GM04503 (cell line): ENCODE measurements at places on chromosomes 2 and 18.

DNA sequence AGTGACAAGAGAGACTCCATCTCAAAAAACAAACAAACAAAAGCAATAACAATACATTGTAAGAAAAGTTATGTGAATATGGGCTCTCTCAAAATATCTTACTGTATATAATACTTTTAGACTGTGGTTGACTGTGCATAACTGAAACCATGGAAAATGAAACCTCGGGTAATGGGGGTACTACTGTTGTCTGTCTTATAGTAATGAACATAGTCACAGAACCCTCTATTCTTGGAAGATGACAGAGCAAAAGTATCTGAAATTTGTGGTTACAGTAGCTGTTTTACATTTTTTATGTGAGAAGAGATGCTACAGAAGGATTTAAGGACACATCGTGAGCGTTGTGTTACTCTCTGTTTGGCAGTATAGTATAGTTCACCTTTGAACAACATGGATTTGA is 60.5 kb downstream of the MAP4K4 start:
- DNase-seq: no peak

GRCh38 chr2:133085646-133086045 is 415.6 kb upstream of the LYPD1 start:
- DNase-seq: no peak

DNA sequence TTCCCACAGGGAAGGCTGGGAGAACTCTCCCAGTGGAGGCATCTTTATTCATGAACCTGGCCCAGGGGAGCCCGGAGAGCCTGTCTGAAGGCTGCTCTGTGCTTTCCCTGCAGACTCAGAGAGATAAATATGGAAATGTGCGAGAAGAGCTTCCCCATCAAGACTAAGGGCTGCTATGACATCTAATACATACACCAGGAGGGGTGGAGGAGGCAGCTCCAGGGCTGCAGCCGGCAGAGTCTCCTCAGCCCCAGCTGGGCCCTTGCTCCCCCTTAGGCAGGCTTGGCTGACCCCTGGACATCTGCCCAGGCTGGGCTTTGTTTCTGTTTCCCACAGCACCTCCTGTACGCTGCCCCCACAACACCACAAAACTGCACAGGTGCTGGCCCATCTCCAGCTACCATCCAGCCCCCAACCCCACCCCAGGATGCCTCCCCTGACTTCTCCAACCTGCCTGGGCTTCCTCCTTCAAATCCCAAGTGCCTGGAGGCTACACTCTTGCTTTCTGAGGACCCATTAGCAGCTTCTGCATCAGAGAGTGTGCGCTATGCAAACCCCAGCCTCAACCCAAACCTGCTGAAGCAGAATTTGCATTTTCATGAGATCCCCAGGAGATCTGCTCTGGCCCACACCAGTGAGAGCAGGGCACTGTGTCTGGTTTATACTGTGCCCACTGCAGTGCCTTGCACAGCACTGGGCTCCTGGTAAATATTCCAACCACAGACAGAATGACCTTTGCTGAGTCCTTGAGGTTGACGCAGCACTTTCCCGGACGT is 96.8 kb downstream of the VSNL1 start:
- DNase-seq: no peak

DNA sequence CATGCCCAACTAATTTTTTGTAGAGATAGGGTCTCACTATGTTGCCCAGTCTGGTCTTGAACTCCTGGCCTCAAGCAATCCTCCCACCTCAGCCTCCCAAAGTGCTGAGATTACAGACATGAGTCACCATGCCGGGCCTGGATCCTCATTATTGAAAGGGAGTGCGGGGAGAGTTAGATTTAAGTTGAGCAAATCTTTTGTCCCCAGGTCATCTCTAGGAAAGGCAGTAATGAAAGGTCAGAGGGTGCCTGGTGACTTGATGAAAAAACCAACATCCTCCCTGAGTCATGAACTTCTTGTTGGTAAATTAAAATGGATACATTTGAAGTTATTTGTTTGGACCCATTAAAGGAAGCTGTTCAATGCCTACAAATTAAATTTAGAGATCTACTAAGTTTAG is 25.1 kb downstream of the STAT4 start:
- no peak for DNase-seq
